Activated naive CD8-positive, alpha-beta T cell treated with anti-CD3 and anti-CD28 coated beads, Interleukin-2, amount 10 ng/mL, durations not matched to agents 7 days and 5 days (primary cell): ENCODE measurements at places on chromosomes 12 and 14. TPM values are rescaled to one million over a fixed set of nuclear protein-coding genes. Genes with fewer than 3 reads are reported as not detected.
A peak's percentile ranks its signal among the peaks of the same experiment; 100 is the strongest.

- no peak overlapping the region for H3K27ac ChIP-seq
- H3K4me3 ChIP-seq = no peak overlapping the region
- no peaks in the 10 kb centered on the region for H3K36me3 ChIP-seq
- DNase-seq = no peak
- H3K27me3 ChIP-seq = peaks cover 11% of the 10 kb centered on the region
These were observed 40.1 kb upstream of the STRAP start for GRCh38 chr12:15842108-15842507.

RFX4 gene
- not detected for total RNA-seq

STON2 gene
- total RNA-seq = not detected

GRCh38 chr12:42162193-42162592 is 17.5 kb upstream of the GXYLT1 start:
- no peak overlapping the region for H3K27ac ChIP-seq
- DNase-seq = no peak
- H3K4me3 ChIP-seq = no peak overlapping the region

DNA sequence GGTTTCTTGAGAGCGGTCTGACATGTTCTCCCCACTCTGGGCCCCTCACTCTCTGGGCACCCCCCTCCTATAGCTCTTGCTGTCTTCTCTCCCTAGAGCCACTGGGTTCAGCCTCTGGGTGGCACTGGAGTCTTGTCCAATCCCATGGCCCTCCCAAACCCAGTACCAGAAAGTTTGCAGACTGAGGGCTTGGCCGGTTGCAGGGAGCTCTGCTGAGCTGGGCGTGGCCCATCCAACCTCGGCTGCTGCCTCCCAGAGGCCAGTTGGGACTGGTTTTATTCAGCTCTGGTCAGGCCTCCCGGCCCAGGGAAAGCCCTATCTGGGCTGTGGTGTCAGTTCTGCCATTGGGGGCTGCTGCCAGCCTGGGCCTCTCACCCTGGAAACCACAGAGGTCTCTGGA is 37.9 kb downstream of the ISCA2 start:
- H3K36me3 ChIP-seq = no peaks in the 10 kb centered on the region
- peaks cover 5% of the 10 kb centered on the region for H3K4me1 ChIP-seq
- no peak overlapping the region for H3K4me3 ChIP-seq
- DNase-seq = no peak
- no peak overlapping the region for H3K27ac ChIP-seq
- peaks cover 4% of the 10 kb centered on the region for H3K27me3 ChIP-seq

GRCh38 chr12:50331745-50332144 is 48.4 kb upstream of the LIMA1 start:
- no peaks in the 10 kb centered on the region for H3K36me3 ChIP-seq
- peaks cover 2% of the 10 kb centered on the region for H3K27me3 ChIP-seq

GRCh38 chr14:85531587-85532373 is 1.8 kb downstream of the FLRT2 start:
- H3K27me3 ChIP-seq = peaks cover 67% of the 10 kb centered on the region
- peak overlapping the region; percentile 57 for H3K27ac ChIP-seq
- peak overlapping the region; percentile 65 for H3K4me3 ChIP-seq
- peak; percentile 40 for DNase-seq

GRCh38 chr14:54207075-54207474 is 189.7 kb upstream of the CDKN3 start:
- DNase-seq = no peak
- H3K4me3 ChIP-seq = no peak overlapping the region
- no peaks in the 10 kb centered on the region for H3K4me1 ChIP-seq
- H3K27me3 ChIP-seq = peaks cover 15% of the 10 kb centered on the region
- H3K36me3 ChIP-seq = no peaks in the 10 kb centered on the region

TIGAR gene
- 9.7 TPM for total RNA-seq

TPPP2 gene
- total RNA-seq = not detected

GRCh38 chr12:125304029-125304428 is 238.8 kb downstream of the AACS start:
- H3K36me3 ChIP-seq = no peaks in the 10 kb centered on the region
- no peak overlapping the region for H3K27ac ChIP-seq
- no peak for DNase-seq
- H3K4me1 ChIP-seq = no peaks in the 10 kb centered on the region
- no peak overlapping the region for H3K4me3 ChIP-seq

ABCD2 gene
- total RNA-seq = 30.8 TPM

- no peak overlapping the region for H3K27ac ChIP-seq
- H3K4me1 ChIP-seq = no peaks in the 10 kb centered on the region
- H3K4me3 ChIP-seq = no peak overlapping the region
- DNase-seq = no peak
- peaks cover 10% of the 10 kb centered on the region for H3K27me3 ChIP-seq
These were observed 8.8 kb upstream of the KRT82 start for GRCh38 chr12:52414936-52415335.

PLEKHA5 gene
- 4.4 TPM for total RNA-seq

- no peak overlapping the region for H3K4me3 ChIP-seq
- no peak for DNase-seq
- peaks cover 3% of the 10 kb centered on the region for H3K36me3 ChIP-seq
- H3K4me1 ChIP-seq = peaks cover 4% of the 10 kb centered on the region
- H3K27me3 ChIP-seq = peaks cover 28% of the 10 kb centered on the region
These were observed 26.4 kb upstream of the DICER1 start for GRCh38 chr14:95183532-95184412.

GRCh38 chr14:41606532-41607303 is at the start of gene LRFN5:
Gene LRFN5, plus strand, starts transcription at chr14:41606876.
- no peak within 1 kb of the TSS for H3K27ac ChIP-seq
- peaks cover 79% of the 10 kb centered on the region for H3K27me3 ChIP-seq
- DNase-seq = peak; percentile 41
- peaks cover 30% of the 10 kb centered on the region for H3K4me1 ChIP-seq
- H3K4me3 ChIP-seq = peak within 1 kb of the TSS; percentile 72
- no peaks in the 10 kb centered on the region for H3K36me3 ChIP-seq

GLI1 gene
- total RNA-seq = 0.54 TPM

DENND5B gene
- total RNA-seq = 0.33 TPM

GRCh38 chr14:52748647-52749292 is 18.8 kb downstream of the STYX start:
- peaks cover 31% of the 10 kb centered on the region for H3K36me3 ChIP-seq
- peaks cover 9% of the 10 kb centered on the region for H3K4me1 ChIP-seq
- H3K27me3 ChIP-seq = no peaks in the 10 kb centered on the region

DNA sequence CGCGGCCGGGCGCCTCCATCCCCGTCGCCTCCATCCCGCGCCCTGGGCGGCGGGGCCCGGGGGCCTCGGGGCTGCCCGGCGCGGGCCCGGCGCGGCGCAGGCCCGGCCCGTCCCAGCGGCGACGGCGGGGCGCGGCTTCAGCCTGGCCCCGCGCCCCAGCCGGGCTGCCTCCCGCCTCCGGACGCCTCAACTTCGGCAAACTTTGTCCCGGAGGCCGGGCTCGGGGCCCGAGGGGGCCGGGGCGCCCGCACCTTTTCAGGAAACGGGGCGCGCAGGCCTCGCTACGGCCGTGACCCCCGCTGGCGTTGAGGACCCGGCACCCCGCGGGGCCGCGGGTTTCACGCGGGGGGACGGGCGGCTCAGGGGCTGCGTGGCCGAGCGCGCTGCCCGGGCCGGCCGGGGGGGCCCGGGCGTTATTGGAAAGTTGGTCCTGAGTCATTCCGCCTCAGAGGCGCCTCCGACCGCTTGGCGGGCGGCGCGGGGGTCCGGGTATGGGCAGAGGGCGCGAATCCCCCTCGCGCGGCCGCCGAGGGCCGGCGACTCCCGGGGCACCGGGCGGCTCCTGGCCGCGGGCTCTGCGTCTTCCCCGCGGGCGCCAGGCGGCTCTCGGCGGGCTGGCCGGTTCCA is 575 bp downstream of the TRAF3 start:
- peaks cover 33% of the 10 kb centered on the region for H3K4me1 ChIP-seq
- DNase-seq = peak; percentile 62
- peak overlapping the region; percentile 93 for H3K27ac ChIP-seq
- peak overlapping the region; percentile 97 for H3K4me3 ChIP-seq
- peaks cover 8% of the 10 kb centered on the region for H3K36me3 ChIP-seq

DNA sequence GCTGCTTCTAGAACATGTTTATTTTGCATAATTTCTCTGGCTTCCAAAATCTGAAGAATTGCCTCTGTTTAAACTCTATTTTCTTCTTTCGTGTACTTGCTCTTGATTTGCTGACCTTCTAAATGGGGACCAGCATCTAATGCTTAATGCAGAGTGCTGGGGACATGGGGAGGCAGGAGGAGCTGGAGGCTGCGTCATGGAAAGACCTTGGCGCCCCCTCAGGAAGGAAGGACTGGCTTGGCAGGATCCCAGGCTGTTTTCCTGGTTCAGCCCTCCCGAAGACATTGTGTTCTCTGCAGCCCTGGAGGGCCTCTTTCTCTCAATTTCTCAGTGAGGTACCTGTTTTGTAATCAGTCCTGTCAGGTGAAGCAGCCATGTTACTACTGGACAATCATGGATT is 5.5 kb downstream of the PRKCH start:
- peaks cover 63% of the 10 kb centered on the region for H3K36me3 ChIP-seq
- DNase-seq = no peak
- peaks cover 42% of the 10 kb centered on the region for H3K4me1 ChIP-seq
- H3K4me3 ChIP-seq = peak overlapping the region; percentile 99
- peak overlapping the region; percentile 83 for H3K27ac ChIP-seq
- H3K27me3 ChIP-seq = no peaks in the 10 kb centered on the region

TSPAN11 gene
- total RNA-seq = not detected

GRCh38 chr14:104563191-104563741 is 16.3 kb upstream of the C14orf180 start:
- H3K27me3 ChIP-seq = peaks cover 3% of the 10 kb centered on the region
- H3K36me3 ChIP-seq = no peaks in the 10 kb centered on the region
- DNase-seq = no peak
- no peak overlapping the region for H3K4me3 ChIP-seq
- H3K4me1 ChIP-seq = no peaks in the 10 kb centered on the region

DNA sequence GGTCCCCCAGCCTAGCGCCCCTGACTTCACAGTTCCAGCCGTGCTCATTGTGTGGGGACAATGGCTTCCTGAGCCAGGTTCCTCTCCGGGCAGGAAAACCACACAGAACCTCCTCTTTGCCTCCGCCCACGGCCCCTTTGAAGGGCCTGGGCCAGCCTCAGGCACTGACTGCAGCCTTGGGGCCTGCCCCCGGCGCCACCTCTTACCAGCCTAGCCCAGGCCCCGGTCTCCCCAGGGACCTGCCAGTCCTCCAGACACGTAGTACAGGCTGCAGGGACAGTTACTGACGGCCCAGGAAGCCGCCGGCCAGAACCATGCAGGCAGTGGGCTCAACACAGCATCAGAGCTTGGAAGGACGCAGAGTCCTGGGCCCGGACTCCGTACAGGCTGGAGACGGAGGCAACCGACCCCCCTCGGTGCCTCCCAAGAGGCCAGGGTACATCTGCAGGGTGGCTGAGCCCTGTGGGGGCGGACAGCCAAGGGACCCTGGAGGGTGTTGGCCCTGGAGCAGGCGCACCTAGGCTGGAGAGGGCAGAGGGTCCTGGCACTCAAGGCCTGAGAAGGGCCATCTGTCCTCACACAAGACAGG is 20.9 kb upstream of the NUDT14 start:
- peaks cover 18% of the 10 kb centered on the region for H3K4me1 ChIP-seq
- peak overlapping the region; percentile 84 for H3K27ac ChIP-seq
- peak; percentile 70 for DNase-seq
- no peaks in the 10 kb centered on the region for H3K36me3 ChIP-seq
- peak overlapping the region; percentile 61 for H3K4me3 ChIP-seq

LRRIQ1 gene
- not detected for total RNA-seq

- DNase-seq = no peak
- H3K27me3 ChIP-seq = peaks cover 8% of the 10 kb centered on the region
- no peaks in the 10 kb centered on the region for H3K36me3 ChIP-seq
- no peak overlapping the region for H3K27ac ChIP-seq
- H3K4me1 ChIP-seq = no peaks in the 10 kb centered on the region
These were observed 3.2 kb downstream of the MGST1 start for GRCh38 chr12:16350682-16351081.

DNA sequence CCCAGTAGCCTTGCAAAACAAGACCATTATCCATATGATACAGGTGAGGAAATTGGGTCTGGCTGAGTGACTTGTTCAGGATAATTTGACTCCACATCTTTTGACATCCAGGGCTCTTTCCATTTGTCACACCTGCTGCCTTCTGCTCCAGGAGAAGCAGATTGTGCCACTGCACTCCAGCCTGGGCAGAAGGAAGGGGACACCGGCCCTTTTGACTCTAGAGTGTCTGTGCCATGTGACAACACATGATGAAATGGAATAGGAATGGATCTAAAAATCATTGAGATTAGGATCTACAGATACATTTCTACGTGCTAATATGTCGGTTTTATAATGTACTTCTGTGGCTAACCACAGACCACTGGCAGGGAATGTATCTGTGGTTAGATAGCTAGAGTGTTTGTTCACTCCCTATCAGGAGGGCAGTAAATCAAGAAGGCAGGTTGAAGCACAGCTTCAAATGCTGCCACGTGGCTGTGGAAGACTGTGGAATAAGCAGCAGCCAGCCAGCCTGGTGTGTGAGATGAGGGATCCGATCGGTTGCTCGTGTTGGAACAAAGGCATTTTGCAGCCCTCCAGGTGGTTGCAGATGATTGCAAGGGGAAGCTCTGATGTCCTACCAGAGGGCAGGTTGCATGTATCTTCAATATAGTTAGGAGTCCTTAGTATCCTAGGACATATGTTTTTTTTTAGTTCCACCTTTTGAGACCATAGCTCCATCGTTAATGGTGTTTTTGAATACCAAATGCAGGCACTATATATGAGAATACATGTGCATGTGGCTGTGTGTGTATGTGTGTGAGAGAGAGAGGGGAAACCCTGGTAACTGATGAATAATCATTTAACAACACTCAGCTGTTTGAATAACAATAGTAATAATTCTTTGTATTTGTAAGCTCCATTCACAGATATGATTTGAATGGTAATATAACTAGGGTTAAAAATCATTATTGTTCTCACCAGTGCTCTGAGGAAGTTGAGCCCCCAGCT is 28.6 kb downstream of the EML1 start:
- H3K4me3 ChIP-seq = no peak overlapping the region
- peaks cover 12% of the 10 kb centered on the region for H3K4me1 ChIP-seq
- no peaks in the 10 kb centered on the region for H3K36me3 ChIP-seq

CCNT1 gene
- total RNA-seq = 60.4 TPM

HOXC5 gene
- total RNA-seq = not detected
